ENCODE measurements at places on chromosomes 11 and 22.

- DNase-seq: no peak
- no peak overlapping the region for H3K27ac ChIP-seq
- no peak overlapping the region for H3K4me3 ChIP-seq
- peaks cover 5% of the 10 kb centered on the region for H3K27me3 ChIP-seq
- H3K4me1 ChIP-seq: no peaks in the 10 kb centered on the region
- no peaks in the 10 kb centered on the region for H3K36me3 ChIP-seq
Observed at GRCh38 chr22:29187831-29188230, 17.9 kb upstream of the EMID1 start.

DNA sequence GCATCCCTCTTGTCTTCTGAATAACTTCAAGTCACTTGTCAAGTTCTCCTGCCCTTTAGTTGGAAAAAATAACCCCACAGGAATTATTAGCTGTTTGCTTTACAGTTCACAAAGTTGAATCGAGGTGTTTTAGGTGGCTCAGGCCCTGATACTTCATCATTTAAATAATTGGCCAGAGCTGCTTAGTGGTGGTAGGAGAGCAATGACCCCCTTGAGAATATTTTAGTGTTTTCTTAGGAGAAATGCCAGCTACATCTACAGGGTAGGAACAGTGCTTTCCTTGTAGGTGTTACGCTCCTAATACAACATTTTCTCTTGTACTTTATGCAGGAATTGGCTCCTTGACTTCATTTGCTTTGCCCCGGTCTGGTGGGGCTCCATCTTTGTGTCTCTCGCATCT lies 73.2 kb downstream of the C22orf31 start:
- DNase-seq: no peak
- H3K36me3 ChIP-seq: no peaks in the 10 kb centered on the region
- H3K4me1 ChIP-seq: peaks cover 2% of the 10 kb centered on the region
- peaks cover 15% of the 10 kb centered on the region for H3K27me3 ChIP-seq
- H3K4me3 ChIP-seq: no peak overlapping the region
- no peak overlapping the region for H3K27ac ChIP-seq

DNA sequence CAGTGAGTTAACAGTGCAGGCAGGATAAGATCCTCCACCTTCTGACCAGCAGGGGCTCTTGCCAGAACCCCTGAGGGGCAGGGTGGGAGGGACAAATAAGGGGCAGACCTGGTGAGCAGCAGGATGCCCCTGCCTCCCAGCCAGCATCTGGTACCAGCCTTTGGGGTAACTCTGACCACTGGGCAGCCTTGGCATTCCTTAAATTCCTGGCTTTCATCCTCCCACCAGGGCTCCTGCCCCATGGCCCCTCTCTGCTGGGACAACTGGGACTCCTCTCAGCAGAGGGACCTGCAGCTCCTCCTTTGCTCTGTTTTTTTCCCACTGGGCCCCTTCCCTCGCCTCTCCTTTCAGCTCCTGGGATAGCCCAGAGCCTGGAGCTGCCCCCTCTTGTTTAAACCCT lies 98.0 kb upstream of the CD82 start:
- no peaks in the 10 kb centered on the region for H3K36me3 ChIP-seq
- H3K4me1 ChIP-seq: no peaks in the 10 kb centered on the region
- no peak for DNase-seq
- H3K27ac ChIP-seq: no peak overlapping the region

DNA sequence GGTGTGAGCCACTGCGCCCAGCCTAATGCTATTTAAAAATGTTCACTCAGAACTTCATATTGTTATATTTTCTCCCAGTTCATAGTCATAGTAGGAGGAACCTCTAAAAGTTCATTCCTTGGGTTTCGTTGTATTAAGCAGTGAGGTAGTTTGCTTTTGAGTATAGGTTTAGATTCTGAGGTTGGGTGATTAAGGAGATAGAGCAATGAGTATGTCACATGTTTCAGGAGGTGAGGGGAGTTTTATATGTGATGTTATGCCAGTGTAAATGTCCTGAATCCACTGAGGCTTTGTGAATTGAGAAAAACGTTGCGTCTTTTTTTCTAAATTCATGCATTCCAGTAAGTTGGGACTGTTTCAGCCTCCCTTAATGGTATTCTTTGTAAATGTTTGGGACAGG lies 4.2 kb downstream of the UBE2L3 start:
- peaks cover 42% of the 10 kb centered on the region for H3K4me1 ChIP-seq
- no peak for DNase-seq
- peak overlapping the region; percentile 73 for H3K4me3 ChIP-seq

DNA sequence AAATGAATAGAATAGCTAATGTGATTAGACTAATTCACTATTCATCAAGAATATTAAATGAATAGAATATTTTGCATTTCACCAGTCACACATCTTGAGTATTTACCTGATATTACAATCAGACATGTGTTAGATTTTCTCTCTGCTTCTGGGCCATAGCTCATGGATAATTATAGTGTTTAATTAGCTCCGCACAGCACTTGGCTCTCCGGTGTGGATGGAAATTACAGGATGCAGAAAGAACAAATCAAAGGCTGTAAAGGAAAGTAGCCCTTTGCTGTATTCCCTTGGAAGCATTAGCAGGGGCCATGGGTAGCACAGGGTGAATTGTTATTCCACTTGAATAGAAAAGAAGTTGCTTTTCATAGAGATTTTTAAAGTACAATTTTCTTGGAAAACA lies 320.3 kb upstream of the SORL1-AS1 start:
- H3K4me3 ChIP-seq: no peak overlapping the region
- H3K27ac ChIP-seq: no peak overlapping the region
- no peaks in the 10 kb centered on the region for H3K36me3 ChIP-seq
- no peaks in the 10 kb centered on the region for H3K4me1 ChIP-seq

GRCh38 chr11:14202251-14203196 lies 156.5 kb downstream of the RRAS2 start:
- H3K27me3 ChIP-seq: no peaks in the 10 kb centered on the region
- H3K4me1 ChIP-seq: peaks cover 6% of the 10 kb centered on the region
- H3K4me3 ChIP-seq: no peak overlapping the region
- H3K27ac ChIP-seq: no peak overlapping the region
